ENCODE measurements at places on chromosomes 16 and 17.

DNA sequence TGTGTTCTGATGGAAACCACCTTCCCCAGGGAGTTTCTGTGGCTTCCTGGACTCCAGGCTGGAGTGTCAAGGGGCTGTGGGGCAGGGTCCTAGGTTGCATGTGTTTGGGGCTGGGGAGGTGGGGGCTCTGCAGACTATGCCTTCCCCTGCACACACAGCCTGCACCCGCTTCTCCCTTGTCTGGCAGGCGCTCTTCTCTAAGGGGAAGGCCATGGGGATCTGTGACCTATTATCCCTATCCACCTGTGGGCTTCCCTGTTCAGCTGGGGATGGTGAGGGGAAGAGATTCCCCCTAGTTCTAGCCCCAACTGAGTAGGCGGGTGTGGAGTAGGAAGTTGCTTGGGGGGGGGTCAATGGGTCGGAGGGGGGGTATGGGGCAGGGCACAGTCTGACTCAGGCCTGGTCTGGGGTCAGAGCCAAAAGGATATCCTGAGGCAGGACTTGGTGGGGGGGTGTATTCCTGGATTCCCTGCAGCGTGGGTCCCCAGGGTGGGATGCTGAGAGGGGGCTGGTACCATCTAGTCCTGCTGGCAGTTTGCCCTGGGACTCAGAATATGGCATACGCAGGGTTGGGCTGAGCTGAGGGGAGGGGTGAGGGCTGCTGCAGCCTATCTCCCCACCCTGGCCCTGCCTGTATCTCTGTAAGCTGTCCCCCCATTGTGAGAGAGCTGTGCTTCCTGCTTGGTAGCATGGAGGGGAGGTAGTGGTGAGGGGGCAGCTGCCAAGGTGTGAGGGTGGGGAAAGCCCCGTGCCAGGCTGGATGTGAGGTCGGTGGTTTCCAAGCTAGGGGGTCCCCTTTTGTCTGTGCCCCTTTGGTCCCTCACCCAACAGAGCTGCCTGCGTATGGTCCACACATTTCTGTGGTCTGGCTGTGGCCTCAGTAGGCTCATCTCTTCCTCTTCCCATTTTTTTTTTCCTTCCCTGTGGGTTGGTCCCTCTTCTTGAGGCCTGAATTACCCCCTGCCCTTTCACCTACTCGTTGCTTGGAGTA lies 14.7 kb downstream of the RARA start:
- DNase-seq = peak; percentile 81

- DNase-seq = peak; percentile 39
Observed at GRCh38 chr17:2406903-2407790, 6.3 kb upstream of the MNT start.

DNA sequence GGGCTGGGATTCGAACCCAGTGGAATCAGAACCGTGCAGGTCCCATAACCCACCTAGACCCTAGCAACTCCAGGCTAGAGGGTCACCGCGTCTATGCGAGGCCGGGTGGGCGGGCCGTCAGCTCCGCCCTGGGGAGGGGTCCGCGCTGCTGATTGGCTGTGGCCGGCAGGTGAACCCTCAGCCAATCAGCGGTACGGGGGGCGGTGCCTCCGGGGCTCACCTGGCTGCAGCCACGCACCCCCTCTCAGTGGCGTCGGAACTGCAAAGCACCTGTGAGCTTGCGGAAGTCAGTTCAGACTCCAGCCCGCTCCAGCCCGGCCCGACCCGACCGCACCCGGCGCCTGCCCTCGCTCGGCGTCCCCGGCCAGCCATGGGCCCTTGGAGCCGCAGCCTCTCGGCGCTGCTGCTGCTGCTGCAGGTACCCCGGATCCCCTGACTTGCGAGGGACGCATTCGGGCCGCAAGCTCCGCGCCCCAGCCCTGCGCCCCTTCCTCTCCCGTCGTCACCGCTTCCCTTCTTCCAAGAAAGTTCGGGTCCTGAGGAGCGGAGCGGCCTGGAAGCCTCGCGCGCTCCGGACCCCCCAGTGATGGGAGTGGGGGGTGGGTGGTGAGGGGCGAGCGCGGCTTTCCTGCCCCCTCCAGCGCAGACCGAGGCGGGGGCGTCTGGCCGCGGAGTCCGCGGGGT lies at the start of gene CDH1:
Gene CDH1, plus strand, starts transcription at position 247 of the 684 bp plus-strand sequence. Its CDS starts 124 bp downstream, at position 371.
- peak; percentile 23 for DNase-seq

- no peak for DNase-seq
Observed at GRCh38 chr16:1834096-1834495, 7.1 kb downstream of the FAHD1 start.

DNA sequence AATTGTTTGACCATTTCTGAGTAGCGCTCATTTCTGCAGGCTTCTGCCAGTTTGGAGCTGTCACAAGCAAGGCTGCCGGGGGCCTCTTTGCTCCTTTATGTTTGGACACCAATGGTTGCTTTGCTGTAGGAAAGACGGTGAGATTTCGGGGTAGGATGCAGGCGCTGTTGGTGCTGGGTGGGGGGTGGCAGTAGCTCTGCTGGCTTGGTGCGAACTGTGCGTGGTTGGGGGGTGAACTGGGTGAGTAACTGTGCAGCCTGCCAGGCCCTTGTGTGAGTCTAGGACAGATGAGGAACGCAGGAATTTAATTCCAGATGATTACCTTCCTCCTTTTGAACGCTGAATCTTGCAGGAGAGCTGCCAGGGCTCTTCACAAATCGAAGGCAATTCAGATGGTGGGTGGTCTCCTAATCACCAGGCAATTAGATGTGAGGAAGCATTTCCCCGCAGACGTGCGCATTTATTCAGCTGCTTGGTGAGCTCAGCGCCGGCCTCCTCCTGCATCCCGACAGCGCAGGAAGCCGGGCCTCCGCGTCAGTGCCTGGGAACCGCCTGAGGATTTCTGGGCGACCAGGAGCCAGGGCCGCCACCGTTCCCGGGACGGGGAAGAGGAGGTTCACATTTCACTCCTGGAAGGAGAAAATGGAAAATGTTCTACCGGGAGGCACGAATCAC lies 154.4 kb downstream of the FOXL1 start:
- no peak for DNase-seq

DNA sequence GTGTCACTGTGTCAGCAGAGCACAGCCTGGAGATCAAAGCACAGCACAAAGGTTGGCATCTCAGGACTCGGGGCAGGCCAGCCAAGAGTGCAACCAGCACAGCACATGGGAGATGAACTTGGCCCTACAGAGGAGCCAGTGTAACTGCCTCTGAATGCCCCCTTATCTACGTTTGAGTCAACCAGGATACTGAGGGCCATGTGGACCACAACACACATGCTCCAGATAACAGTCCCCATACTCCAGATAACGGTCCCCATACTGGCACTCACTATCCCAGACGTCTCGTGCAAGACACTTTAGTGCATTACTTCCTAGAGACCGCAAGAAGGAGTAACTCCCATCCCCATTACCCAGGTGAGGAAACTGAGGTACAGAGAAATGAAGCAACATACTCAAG lies 88.2 kb downstream of the XYLT1 start:
- no peak for DNase-seq

DNA sequence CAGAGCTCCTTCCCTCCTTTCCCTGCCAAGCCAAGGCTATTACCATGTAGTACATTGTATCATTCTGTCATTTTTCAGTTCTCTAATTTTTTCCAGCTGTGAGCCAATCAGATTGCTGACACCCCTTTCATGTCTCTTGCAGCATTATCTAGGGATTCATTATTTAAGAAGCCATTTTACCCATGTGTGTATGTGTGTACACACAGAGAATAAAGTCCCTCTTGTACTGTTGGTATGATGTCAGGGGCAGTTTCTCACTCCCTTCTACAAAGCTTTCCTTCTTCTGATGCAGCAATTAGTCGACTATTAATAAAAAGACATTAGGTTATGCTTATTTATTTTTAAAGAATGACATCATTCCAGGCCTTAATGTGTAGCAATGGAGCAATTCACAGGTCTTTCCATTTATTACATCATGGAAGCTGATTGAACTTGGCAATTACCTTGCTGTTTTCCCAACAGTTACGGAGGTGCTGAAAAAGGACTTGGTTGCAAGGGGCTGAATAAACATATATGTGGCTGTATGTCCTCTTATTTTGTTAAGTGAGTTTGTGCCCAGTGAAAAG lies 159.4 kb upstream of the HS3ST3A1 start:
- DNase-seq = no peak

GRCh38 chr17:56919717-56920116 lies 5.9 kb upstream of the TRIM25 start:
- no peak for DNase-seq

GRCh38 chr16:85393674-85394451 lies 219.3 kb upstream of the GSE1 start:
- DNase-seq = peak; percentile 85

GRCh38 chr17:41885733-41886132 lies 20.5 kb upstream of the KLHL11 start:
- DNase-seq = no peak

- DNase-seq = peak; percentile 64
Observed at GRCh38 chr17:2195729-2196128, 107.9 kb downstream of the SMG6 start.

DNA sequence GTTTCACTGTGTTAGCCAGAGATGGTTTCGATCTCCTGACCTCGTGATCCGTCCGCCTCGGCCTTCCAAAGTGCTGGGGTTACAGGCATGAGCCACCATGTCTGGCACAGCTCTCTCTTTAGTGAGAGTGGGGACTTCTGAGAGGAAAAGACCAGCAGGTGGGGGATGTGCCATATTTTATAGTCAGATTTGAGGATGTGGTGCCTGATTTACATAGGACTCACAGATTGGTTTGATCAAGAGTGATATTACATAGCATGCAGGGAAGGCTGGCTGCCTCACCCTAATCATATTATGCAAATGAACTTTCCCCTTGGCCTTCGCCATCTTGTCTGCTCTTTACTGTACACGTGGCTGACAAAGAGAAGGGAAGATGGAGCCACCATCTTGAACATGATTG lies 28.1 kb upstream of the MAPK3 start:
- no peak for DNase-seq

- no peak for DNase-seq
Observed at GRCh38 chr17:29694918-29695563, 72.3 kb upstream of the CORO6 start.

DNA sequence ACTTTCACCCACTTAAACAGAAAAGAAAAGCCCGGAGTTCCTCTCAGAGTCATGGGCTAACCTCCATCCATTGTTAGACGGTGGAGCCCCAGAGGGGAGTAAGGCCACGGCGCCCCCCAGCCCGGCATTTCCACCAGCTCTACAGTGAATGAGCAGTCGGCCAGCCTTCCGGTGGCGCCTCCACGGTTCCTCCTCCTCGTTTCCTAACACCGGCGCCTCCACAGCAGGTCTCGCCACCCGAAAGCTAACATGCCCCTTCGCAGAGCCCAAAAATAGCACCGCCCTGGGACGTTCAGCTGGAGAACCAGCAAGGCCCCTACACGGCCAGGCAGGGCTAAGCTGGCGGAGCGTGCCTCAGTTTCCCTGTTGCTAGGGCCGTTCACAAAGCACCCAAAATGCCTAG lies 858 bp downstream of the MMD start:
- DNase-seq = peak; percentile 60

GRCh38 chr17:26962255-26963162 lies 331.4 kb upstream of the WSB1 start:
- DNase-seq = no peak

- no peak for DNase-seq
Observed at GRCh38 chr16:22648141-22648540, 137.4 kb downstream of the NPIPB5 start.

DNA sequence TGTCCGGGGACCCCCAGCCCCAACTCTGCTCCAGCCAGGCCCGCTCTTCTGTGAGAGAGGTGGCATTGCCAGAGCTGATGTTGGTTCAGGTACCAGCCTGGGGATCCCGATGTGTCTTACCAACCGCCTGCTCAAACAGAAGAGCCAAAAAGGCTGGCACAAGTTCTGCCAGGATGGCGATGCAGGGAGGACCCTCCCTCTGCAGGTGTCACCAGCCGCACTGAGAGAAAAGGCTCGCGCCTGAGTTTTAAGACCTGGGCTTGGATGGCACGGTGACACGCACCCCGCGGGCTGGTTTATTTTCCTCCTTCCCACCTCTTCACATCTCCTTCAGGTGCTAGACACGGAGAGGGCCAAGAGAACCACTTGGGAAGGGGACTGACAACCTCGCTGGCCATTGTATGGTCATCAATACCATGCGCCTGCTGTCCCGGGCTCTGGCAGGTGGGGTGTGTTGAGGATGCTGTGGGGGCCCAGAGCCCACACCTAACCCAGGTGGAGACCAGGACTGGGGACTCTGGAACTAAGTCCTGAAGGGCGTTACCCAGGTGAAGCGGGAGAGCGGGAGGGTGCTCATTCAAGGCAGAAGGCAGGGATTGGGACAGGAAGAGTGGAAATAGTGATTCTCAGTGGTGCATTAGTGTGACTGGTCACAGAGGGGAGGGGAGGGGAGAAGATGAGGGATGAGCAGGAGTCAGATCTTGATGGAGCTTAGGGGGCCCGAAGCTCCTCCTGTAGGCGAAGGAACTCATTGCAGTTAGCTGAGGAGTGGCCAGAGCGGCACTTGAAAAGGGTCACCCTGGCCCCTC lies 16.3 kb downstream of the FOXJ1 start:
- DNase-seq = no peak

- DNase-seq = no peak
Observed at GRCh38 chr16:74076568-74076967, 220.0 kb upstream of the PSMD7 start.

GRCh38 chr16:78749745-78750268 lies 650.4 kb downstream of the WWOX start:
- DNase-seq = no peak

DNA sequence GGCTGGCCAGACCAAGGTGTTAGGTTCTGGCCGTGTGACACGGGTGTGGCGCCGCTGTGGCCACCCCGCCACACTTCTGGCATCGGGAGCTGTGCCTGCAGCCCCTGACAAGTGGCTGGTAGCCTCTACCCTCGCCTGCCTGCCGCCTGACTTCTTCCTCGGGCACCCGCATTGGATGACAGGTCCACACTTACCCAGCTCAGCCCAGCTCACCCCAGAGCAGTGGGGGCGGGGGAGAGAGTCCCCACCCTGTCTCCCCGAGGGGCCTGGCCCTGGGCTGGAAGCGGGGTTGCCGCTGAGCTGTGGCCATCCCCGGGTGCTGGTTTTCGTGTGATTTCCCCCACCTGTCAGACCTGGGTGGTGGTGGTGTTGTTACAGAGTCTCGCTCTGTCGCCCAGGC lies 53.9 kb upstream of the ACSF3 start:
- DNase-seq = no peak

DNA sequence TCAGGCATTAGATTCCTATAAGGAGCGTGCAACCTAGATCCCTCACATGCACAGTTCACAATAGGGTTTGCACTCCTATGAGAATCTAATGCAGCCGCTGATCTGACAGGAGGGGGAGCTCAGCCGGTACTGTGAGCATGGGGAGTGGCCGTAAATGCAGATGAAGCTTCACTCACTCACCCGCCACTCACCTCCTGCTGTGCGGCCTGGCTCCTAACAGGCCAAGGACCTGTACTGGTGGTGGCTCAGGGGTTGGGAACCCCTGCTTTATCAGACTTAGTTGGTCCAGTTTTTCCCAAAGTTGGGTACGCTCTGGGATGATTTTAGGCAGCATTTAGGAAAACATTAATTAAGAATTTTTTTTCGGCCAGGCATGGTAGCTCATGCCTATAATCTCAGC lies 103.8 kb downstream of the MARF1 start:
- DNase-seq = no peak

All from stimulated activated naive CD8-positive, alpha-beta T cell treated with anti-CD3 and anti-CD28 coated beads, Interleukin-15, Interleukin-2, amounts not matched to agents 100 U/mL and 50 U/mL, for 24 hours (primary cell).